ENCODE measurements at places on chromosomes 1 and 21.

DNA sequence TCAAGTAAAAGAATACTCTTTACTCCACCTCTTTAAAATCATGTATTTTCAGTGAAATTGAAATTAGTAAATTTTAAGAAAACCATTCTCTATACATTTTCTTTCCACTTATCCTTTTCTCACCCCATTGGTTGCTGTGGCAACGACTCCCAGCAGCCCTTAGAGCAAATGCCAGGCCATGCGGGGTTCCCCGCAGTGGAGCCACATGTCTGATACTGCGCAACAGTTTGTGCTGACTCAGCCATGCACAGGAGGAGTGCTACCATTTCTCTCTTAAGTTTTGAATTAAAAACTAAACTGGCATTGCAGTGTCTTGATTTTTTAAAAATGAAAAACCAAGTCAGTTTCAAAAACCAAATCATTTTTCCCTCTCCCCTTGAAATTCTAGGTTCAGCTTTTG is 214.1 kb upstream of the L1TD1 start:
- peak; percentile 48 for DNase-seq

GRCh38 chr1:228983231-228983660 is 248.0 kb downstream of the RHOU start:
- no peak for DNase-seq

DNA sequence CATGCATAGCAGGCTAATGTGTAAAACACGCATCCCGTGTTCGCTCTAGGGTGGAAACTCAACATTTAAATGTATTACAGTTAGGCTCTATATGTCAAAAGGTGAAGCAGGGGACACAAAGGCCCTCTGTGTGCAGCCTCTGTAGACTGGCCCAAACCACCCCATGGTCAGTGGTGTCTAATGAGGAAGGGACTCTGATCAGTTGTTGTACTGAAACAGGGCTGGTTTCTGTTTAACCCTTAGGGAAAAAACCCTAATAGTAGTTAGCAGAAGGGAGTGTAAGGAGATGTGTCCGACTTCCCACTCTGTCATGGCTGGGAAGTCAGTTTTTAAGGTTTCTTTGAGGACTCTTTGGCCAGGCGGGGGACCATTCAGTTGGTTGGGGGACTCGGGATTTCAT is 21.5 kb upstream of the CD2 start:
- no peak for DNase-seq

GRCh38 chr1:200409203-200409760 is 554 bp downstream of the ZNF281 start:
- peak; percentile 53 for DNase-seq

DNA sequence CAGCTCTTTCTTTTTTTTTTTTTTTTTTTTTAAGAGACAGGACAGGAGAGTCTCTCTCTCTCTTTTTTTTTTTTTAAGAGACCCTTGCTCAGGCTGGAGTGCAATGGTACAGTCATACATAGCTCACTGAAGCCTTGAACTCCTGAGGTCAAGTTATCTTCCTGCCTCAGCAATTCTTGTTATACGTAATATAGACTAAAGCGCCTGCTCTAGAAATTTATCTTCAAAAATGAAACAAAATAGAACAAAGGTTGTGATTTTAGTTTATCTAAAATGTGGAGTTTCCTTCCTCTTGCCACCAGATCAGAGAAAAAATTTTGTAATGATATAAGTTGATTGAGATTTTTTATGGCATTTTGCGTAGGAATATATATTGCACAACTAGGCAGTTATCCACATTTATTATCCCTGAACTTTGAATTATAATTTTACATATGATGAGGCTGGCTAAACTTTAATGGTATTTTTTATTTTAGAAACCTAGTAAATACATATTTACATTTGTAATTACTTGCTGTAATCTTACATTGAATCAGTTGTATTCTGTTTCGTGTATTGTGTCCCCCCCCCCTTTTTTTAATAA is 44.2 kb downstream of the MTF2 start:
- no peak for DNase-seq

DNA sequence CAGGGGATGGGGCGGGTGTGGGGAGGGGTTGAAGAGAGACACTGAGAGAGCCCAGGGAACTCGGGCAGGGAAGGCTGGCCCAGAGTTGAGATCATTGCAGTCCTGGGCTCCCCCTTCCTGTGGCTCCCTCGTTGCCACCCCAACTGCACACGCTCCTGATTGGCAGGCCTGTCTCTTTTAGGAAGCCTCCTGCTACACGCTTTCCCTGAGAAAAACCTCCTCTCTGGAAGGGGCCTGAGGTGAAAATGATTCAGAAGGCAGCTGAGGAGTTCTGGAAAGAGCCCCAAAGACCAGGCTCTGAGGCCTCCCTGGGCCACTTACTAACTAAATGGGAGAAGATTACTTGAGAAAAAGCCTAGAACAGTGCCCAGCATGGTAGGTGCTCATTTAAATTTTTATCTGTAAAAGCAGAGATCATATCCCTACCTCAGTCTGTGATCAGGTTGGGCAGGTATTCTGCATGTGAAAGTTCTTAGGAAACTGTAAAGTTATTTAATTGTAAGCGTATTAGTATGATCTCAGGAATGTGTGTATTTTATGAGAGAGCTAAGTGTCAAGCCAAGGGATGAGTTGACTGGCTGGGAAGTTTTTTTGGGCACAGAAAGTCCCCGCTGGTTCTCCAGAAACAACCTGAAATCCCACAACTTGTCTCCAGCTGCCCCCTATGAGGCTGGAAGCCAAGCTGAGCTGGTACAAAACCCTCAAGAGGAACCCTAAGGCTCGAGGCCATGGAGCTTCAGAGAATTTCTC is 65.2 kb upstream of the EPS8L3 start:
- DNase-seq: no peak

- no peak for DNase-seq
Observed at GRCh38 chr1:13597166-13597565, 13.5 kb downstream of the PDPN start.

GRCh38 chr1:119594376-119594775 is 53.7 kb downstream of the ZNF697 start:
- DNase-seq: no peak

GRCh38 chr1:212286556-212287131 is 1.4 kb downstream of the PPP2R5A start:
- no peak for DNase-seq

DNA sequence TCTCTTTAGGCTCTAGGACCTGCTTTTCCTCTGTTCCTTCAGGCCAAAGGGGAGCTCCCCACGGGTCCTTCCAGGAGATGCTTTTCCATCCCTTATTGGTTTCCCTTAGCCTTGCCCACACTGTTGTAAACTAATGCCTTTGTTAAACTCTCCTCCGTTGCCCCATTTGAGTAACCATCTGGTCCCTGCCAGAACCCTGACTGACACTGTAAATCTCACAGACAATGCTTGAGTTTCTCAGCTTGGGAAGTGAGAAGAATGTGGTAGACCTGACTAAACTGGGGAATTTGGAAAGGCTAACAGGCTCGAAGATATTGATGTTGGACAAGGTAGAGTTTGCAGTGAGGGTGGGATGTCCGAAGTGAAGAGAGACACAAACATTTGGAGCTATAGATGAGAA is 11.4 kb downstream of the AKNAD1 start:
- DNase-seq: no peak

DNA sequence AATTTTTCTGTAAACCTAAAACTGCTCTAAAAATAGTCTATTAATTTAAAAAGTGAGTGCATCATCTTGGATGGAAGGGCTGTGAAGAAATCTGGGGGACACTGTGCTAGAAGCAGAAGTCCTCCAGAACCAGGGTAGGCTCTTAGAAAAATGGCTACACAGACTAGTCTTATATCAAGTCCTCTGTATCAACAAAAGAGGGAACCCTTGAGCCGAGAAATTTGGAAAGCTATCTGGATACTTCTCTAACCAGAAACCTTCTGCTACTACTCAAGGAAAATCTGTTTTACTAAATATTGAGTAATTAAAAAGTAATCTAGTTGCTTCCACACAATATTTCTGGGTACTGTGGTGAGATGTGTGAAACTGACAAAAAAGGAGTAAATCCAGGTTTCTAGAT is 92.1 kb downstream of the WDR3 start:
- no peak for DNase-seq

GRCh38 chr1:20329793-20330542 is 39.3 kb downstream of the VWA5B1 start:
- DNase-seq: no peak

DNA sequence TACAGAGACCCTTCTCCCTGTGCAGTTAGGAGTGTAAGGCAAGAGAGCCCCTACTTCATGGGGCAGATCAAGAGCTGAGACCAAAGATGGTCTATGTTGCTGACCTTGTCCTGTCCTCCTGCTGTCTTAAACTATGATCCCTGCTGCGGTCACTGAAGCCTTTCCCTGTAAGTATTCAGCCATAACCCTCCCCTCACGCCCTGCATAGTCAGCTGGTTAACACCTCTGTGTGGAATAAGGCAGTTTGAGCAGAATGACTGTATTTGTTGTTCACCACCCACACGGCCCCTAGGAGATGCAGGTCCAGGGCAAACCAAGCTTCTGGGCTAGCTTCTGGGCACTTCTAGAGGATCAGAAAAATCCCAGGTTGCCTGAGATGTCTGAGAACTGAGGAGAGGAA is 356 bp downstream of the TSPAN1 start:
- no peak for DNase-seq

DNA sequence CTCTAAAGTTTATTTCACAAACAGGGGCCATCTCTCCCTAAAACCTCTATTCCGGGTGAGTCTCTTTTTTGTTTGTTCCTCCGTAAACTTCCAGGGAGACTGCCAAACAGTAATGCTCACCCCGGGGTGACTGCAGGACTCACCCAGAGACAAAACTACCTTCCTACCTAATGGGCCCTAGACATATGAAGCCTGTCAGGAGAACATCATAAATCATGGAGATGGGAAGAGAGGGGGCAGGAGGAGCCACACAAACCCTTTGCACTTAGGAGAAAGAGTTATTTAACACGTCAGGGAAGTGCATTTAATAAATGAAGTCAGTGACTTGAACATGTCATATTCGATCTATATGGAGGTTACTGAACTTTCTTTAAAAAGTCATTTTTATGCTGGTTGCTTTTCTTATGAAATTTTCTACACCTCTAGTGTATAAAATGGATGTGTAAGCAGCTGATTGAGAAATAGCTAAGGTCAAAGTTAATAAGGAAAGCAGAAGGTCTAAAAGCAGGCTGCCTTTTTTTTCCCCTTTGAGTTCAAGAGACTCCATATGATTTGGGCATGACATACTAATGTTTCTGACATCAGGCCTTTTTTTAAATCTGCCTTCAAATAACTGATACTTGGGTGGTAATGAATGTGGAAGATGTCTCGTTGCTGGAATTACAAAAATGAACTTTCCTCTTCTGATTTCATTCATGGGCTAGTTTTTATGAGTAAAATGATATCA is 286.9 kb upstream of the USP25 start:
- DNase-seq: no peak

GRCh38 chr21:15976807-15977206 is 247.0 kb downstream of the USP25 start:
- no peak for DNase-seq

GRCh38 chr1:60894130-60894529 is 188.2 kb upstream of the NFIA start:
- peak; percentile 61 for DNase-seq

GRCh38 chr1:10693497-10694273 is 102.8 kb downstream of the CASZ1 start:
- DNase-seq: peak; percentile 66

DNA sequence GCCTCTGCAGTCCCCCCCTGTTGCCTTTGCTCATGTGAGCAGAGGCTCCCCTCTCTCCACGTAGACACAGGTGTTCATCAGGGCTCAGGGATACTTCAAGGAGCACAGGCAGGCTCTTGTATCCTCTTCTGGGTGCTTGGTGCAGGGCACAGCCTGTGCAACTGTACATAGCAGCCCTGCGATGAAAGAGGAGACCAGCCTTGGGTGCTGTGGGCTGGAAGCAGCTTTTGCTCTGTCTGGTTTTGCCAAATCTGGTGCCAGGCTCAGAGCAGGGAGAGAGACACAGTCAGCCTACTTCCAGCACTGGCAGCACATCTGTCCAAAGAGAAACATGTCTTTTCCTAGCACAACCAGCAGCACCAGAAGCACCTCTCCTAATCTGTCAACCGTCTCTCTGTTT is 132.1 kb downstream of the ETS2 start:
- DNase-seq: no peak

GRCh38 chr1:236948381-236948780 is 55.9 kb downstream of the MT1HL1 start:
- DNase-seq: no peak

GRCh38 chr1:167196166-167196565 is 24.5 kb upstream of the POU2F1 start:
- peak; percentile 59 for DNase-seq

DNA sequence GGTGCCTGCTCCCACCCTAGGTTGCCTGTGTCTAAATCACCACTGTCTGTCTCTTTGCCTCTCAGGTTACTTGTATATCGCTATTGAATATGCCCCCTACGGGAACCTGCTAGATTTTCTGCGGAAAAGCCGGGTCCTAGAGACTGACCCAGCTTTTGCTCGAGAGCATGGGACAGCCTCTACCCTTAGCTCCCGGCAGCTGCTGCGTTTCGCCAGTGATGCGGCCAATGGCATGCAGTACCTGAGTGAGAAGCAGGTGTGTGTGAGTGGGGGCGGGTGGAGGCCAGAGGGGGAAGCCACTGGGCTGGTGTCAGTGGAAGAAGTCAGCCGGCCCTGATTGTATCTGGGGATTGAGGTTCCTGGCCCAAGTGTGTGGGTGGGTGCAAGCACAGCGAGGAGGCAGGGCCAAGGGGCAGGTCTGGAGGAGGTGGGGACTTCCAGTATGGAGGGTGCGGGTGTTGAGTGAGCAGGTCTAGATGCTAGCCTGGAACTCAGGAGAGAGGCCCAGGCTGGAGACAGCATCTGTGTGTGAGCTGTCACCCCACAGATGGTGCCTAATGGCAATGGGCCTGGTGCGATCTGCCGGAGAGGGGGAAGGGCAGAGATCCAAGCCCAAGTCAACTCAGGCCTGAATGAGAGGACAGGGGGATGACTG is 17.2 kb downstream of the TIE1 start:
- peak; percentile 27 for DNase-seq
